Cortex of kidney (tissue), 1 donor: ENCODE measurements at places on chromosomes 7 and 10.

- no peak for DNase-seq
Observed at GRCh38 chr10:51964630-51965029, 265.2 kb upstream of the CSTF2T start.

DNA sequence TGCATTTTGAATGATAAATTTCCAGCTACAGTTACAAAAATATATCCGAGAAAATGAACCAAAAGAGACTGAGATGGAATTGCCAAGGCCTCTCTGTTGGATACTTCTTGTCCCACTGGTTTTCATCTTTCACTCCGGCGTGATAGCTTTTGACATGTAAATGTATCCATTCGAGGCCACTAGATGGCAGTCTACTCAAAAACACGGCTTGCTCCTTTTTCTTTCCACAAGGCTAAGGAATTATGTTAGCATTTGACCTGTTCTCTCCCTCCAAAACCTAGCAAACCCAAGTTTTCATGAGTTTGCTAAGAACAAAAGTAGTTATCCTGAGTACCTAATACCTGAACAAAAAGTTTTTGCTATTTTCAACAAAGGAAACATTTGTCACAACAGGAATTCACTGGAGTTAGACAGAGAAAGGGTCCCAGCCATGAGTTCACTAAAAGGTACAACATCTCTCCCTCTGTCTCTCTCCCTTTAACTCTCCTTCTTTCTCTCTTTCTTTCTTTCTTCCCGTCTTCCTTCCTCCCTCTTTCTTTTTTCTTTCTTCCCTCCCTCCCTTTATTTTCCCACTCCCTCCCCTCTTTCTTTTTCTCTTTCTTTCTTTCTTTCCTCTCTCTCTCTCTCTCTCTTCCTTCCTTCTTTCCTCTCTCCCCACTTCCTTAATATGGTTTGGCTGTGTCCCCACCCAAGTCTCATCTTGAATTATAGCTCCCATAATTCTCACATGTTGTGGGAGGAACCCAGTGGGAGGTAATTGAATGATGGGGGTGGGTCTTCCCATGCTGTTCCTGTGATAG is 207.9 kb upstream of the MYO3A start:
- no peak for DNase-seq

GRCh38 chr7:953547-954327 is 743 bp downstream of the ADAP1 start:
- no peak for DNase-seq

- DNase-seq = no peak
Observed at GRCh38 chr10:113348694-113349093, 204.2 kb upstream of the HABP2 start.

DNA sequence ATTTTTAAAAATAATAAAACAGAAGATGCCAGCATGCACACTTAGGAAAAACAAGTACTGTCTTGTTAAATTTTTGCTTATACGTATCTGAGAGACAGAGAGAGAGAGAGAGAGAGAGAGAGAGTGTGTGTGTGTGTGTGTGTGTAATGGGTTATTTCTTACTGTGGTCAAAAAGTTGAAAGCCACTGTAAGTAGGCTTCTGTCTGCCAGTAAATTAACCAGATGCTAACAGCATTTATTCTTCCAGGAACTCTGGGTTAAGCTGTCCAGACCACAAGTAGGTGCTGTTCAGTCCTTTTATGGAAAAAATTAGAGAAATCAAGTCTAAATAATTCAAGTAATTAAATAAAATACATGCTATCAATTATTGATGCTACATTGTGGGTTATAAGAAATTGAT is 39.7 kb downstream of the RNF32 start:
- DNase-seq = no peak

- no peak for DNase-seq
Observed at GRCh38 chr7:101618207-101618839, 10.8 kb downstream of the MYL10 start.

GRCh38 chr7:158589653-158590052 is 2.0 kb upstream of the PTPRN2 start:
- DNase-seq = no peak

DNA sequence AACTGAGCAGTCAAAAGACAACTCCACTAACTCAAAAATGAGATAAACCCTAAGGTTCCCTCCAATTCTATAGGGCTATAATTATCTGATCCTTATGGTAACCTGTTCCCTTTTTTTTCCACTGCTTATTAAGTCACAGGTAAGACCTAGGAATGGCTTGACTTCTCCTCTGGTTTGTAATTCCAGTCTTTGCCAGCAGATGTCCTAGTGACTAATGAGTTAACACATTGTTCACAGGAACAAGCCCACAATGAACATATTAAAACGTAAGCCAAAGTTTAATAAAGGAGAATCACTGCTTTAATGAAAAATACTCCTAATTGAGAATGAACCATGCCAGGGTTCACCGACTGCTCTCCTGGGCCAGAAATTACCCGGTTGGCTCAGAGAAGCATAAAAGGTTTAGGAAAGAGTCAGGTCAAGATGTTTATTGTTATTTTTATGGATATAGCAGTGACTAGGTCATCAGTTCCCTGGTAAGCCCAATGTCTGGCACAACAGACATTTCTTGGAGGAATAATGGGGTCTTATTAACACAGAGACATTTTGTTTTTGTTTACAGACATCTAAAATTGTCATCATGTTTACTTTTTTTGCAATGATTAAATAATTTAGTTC is 120.1 kb downstream of the ELAPOR2 start:
- no peak for DNase-seq

- DNase-seq = no peak
Observed at GRCh38 chr7:26859720-26860119, 4.7 kb downstream of the SKAP2 start.

- no peak for DNase-seq
Observed at GRCh38 chr10:119549247-119549999, 6.9 kb upstream of the RGS10 start.

DNA sequence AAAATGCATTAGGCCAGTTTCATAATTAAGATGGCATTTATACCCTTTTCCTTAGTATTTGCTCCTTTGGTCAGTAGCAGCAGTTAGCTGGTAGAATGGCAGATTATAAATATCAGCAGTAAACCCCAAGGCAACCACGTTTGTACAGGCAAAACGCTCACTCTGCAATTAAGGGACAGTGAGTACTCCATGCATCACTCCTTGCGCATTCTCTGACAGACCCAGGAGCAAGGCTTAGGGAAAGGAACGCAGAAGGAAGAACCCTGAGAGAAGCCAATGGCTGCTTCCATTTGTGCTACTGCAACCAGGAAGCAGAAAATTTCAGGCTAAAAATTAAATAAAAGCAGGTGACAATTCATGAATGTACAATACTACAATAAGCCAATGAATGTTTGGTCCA is 12.9 kb downstream of the ETV1 start:
- no peak for DNase-seq

GRCh38 chr7:1096156-1097119 is 8.5 kb downstream of the GPER1 start:
- DNase-seq = no peak

GRCh38 chr10:122342293-122343134 is 32.0 kb upstream of the PLEKHA1 start:
- no peak for DNase-seq

DNA sequence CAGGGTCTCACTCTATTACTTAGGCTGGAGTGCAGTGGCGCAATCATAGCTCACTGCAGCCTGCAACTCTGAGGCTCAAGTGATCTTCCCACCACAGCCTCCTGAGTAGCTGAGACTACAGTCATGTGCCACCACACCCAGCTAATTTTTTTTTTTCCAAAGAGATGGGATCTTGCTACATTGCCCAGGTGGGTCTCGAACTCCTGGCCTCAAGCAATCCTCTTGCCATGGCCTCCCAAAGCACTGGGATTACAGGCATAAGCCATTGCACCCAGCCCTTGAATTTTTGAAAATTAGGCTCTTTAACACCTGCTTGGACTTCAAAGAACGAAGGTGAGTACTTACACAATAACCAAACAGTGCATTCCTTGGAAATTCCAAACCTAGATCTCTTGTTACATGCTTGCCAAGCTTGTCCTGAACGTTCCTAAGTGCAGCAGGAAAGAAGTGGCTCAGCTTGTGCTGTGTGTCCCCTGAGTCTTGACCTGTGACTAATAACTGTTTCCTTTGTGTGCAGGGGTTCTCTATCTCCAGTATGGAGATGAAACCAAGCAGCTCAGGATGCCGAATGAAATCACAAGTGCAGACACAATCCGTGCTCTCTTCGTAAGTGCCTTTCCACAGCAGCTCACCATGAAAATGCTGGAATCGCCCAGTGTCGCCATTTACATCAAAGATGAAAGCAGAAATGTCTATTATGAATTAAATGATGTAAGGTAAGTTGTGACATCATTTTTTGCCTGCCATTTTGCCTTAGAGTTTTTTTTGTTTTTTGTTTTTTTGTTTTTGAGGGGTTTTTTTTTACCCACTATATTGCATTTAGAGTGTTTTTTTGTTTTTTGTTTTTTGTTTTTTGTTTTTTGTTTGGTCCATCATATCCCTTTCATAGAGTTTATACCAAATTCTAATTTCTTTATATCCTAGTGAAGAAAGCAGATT is 223.8 kb downstream of the KIAA1217 start:
- DNase-seq = no peak

GRCh38 chr7:107145067-107145838 is 23.6 kb upstream of the HBP1 start:
- DNase-seq = no peak

DNA sequence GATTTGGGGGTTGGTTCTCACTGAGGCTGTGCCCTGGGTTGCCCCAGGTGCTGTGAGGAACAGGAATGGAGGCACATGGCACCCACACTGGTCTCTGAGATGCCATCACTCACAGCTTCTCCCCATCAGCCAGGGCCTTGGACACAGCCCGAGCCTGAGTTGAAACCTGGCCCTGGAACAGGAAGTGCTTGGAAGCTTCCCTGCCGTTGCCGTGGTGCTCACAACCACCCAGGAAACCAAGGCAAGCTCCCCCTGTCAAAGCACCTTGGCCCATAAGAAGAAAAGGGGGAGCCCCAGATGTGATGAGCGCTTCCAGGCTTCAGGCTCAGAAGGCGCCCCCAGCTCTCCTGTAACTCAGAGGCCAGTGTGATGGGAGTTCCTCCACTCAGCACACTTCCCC is at the start of gene BTBD16:
BTBD16 (plus strand) TSS at position 221 of the 400 bp plus-strand sequence. CDS start 3,786 bp downstream, outside the sequence.
- DNase-seq = no peak

DNA sequence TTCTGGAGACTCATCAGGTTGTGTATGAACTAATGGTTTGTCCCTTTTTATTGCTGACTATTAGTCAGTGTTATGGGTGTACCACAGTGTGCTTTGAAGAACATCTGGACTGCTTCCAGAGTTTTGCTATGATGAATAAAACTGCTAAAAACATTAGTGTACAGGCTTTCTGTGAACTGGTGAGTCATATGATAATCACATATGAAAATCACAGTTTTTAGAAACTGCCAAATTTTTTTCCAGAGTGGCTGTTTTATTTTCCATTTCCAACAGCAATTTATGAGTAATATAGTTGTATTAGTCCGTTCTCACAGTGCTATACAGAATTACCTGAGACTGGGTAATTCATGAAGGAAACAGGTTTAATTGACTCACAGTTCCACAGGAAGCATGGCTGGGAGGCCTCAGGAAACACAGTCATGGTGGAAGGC is 281.2 kb upstream of the VSTM2A start:
- no peak for DNase-seq

DNA sequence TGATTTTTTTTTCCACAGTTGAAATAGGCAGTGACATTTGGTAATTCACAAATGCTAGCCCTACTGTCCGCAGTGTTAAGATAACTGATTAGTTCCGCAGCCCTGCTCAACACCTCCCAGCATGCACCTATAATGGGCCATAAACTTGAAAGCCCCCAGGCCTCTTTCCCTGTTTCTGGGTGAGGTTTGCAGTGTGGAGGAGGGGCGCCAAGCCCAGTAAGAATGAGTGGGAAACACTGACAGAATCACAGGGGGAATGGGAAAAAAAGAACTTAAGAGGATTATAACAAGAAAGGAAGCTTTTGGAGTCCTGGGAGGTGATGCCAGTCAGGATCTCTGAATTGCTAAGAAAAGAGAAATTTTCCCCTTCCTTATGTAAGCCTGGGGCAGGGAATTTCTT is 39.6 kb upstream of the SP8 start:
- DNase-seq = no peak

DNA sequence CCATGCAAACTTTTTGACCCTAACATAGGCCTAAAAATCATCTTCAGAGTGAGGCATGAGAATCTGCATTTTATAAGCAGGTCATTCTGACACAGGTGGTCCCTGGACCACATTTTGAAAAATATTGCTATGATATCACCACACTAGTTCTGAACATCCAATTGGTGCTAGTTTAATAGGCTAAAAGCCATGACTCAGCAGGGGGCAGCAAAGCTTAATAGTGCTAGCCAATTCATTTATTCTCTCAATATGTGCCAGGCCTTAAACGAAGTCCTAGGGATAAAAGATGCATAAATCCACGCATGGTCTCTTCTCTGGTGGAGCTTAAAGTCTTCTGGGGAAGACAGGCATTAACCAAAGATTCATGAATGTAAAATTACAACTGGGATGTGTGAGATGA is 10.2 kb upstream of the SLC25A28 start:
- no peak for DNase-seq

GRCh38 chr7:129557686-129558481 is 53.6 kb upstream of the NRF1 start:
- no peak for DNase-seq

DNA sequence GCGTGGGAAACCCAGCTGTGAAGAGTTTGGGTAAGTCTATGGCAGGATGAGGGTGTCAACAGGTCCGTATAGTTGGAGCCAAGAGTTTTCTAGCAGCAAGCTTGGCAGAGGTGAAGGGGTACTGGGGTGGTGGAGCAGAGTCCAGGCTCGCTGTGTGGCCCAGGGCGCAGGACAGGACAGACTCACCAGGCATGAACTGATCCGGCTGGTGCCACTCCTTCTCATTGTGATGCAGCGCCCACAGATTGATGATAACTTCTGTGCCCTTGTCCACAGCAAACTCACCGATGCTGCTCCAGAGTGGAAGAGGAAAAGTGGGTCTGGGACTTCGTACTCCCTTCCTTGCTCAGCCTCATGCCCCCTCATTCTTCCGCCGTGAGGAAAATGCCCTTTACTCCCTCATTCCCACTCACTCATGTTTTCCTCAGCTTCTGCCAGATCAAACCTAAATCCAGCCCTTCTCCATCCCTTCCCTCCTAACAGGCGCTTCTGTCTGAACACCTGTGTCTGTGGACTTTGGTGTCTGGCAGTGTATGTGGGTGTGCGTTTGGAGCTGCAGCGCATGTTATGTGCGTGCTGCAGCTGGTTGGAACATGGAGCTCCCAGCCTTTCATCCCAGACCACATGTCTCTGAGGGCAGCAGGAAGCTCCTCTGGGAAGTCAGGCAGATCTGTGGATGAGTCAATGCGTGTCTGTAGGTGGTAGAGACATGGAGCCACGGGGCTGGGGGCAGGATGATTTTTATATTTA is 5.7 kb downstream of the CYP17A1 start:
- no peak for DNase-seq

DNA sequence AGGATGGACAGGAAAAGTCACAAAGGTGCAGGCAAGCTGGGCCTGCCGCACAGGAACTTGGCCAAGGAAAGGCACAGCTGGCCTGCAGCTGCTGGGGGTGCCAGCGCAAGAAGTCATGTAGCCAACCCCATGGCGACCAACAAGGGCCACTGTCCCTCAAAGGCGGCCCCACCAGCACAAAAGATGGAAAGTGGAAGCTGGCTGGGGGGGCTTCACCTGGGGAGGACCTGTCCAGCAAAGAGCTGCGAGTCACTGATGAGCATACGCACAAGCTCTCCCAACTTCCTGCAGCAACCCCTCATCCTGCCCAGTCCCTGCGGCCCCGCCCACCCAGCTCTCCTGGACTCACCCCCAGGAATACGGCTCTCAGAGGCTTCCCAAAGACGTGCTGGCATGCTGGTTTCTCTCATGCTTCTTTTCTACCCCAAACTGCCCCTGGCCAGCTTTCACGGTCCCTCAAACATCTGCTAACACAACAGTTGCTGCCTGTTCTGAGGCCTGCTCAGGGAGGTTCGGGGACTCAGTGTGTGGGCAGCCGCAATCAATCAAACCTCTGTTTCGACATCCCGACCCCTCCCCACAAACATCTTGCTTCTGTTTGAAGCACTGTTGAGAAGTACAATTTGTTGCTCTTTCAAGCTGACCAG is 67.6 kb downstream of the FAM53B start:
- DNase-seq = no peak
